ENCODE measurements at places on chromosomes 2 and 18.
A peak's percentile ranks its signal among the peaks of the same experiment; 100 is the strongest.

DNA sequence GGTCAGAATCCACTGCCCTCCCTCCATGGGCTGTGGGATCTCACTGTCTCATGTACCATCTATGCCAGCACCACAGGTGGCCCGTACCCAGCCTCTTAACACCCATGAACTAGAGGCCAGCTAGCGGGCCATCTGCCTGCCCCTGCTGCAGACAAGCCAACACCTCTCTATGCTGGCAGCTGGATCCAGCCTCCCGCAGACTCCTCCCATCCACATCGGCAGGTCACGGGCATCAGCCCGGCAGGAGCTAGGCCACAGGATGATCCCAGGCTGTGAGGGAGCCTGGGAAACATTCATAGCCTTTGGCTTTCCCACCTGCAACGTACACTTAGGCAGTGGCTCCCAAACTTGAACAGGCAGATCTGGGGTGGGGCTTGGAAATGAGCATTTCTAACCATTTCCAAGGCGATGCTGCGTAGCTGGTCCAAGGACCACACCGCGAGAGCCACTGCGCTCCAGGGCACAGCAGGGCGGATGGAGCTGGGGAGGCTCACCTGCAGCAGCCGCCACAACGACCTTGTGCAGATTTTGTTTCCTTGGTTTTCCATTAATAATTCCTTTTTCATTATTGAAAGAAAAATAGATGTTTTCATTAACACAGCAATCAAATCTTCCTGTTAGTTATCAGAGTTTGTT lies 114.7 kb downstream of the KCNF1 start:
- no peak for DNase-seq

- no peak for DNase-seq
Measured at GRCh38 chr2:42116195-42117181, 52.7 kb upstream of the EML4 start.

- DNase-seq, result peak; percentile 14
Measured at GRCh38 chr2:96773922-96774321, 13.2 kb downstream of the CNNM4 start.

- no peak for DNase-seq
Measured at GRCh38 chr2:49153252-49153651, 1.1 kb downstream of the FSHR start.

DNA sequence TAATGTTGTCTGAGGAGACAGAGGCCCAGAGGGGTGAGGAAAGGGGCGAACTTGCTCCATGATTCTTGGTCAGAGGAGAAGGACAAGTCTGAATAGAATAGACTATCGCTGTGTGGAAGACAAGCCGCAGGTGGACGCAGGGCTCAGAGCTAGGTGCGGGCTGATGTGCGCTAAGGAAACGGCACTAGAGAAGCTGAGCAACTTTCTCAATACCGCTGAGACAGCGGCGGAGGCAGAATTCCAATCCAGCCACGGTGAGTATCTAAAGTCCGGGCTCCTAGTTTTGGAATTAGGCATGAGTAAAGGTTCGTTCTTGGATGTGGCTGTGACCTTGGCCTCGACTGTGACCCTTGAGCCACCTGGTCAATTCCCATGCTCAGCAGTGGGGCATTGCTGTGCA lies 47.8 kb downstream of the CAPN13 start:
- DNase-seq, result no peak

- DNase-seq, result no peak
Measured at GRCh38 chr18:48622911-48623431, 84.1 kb downstream of the CTIF start.

- no peak for DNase-seq
Measured at GRCh38 chr2:108396845-108397244, 19.1 kb downstream of the SULT1C4 start.

DNA sequence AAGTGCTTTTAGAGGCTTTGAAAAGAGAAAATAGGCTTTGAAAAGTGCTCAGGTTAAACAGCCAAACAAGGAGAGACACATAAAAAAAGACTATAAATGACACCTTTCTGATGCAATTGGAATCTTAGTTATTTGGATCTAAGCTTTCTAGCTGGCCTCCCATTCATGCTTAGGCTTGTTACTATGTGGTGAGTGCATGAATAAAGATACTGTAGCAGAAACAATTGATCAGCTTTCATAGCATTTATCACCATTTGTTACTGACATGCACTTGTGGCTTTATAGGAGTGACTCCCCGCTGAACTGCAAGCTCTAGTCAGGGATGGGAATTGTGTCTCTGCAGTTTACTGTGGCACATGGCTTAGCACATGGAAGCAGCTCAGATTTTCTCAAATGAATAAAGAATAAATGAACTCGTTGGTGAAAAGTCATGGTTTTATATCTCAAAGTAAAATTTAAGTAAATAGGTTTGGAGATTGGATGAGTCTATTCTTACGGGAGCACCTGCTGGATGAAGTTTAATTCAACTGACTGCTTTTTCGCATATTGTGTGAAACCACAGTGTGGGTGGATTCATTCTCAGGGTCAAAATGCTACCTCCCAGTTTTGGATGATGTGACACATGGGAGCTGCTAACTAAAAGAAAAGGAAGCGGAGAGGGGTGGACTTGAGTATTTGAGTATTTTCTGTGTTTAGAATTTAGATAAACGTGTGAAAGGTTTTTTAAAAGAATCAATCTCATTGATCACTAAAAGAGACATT lies 91.1 kb upstream of the NOL4 start:
- no peak for DNase-seq

- no peak for DNase-seq
Measured at GRCh38 chr2:138699421-138699820, 80.8 kb downstream of the NXPH2 start.

- DNase-seq, result no peak
Measured at GRCh38 chr2:30565851-30566358, 118.9 kb downstream of the LCLAT1 start.

- DNase-seq, result no peak
Measured at GRCh38 chr2:104321116-104321795, 532.7 kb upstream of the POU3F3 start.

DNA sequence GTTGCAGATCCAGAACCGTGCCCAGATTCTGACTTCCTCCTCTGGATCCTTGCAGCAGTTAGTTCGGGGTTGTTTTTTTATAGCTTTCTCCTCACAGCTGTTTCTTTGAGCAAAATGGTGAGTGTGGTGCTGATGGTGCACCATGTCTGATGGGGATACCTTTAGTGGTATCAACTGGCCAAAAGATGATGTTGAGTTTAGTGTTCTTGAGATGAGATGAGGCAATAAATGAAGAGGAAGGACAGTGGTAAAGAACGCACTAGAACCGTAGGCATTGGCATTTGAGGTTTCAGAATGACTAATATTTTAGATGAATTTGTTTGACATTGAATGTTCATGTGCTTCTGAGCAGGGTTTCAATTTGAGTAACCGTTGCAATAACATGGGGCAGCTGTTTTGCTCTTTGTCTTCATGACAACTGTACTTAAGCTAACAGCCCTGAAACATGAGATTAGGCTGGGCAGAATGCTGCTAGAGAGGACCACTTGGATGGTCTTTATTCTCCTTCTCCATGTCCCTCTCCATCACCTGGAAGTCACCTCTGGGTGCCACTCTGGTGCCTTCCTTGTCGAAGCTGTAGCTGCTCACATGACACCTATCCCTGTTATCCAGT lies 3.9 kb downstream of the CTLA4 start:
- DNase-seq, result no peak

- DNase-seq, result no peak
Measured at GRCh38 chr2:126244937-126245336, 411.0 kb upstream of the GYPC start.

GRCh38 chr18:64201781-64202180 lies 52.9 kb upstream of the LINC00305 start:
- no peak for DNase-seq

GRCh38 chr2:120703330-120703994 lies 32.2 kb upstream of the GLI2 start:
- no peak for DNase-seq

- no peak for DNase-seq
Measured at GRCh38 chr2:135219226-135219625, 167.1 kb downstream of the RAB3GAP1 start.

DNA sequence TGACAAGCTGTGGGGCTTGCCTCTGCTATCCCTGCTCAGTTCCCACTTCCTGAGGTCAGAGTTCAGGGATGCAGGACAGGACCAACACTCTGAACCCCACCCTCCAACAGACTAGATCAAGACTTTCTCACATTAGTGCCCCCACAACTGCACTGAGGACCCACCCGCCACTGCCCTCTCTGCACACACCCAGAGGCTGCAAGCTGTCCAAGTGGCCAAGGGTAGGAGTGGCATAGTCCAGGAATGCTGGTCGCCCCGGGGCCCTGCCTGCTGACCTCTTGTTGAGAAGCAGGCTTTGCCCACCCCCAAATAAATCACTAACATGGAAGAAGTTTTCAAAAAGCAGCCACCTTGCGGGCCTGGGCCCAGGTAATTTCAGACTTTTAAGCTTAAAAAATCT lies 5.5 kb upstream of the KIF1A start:
- DNase-seq, result no peak

DNA sequence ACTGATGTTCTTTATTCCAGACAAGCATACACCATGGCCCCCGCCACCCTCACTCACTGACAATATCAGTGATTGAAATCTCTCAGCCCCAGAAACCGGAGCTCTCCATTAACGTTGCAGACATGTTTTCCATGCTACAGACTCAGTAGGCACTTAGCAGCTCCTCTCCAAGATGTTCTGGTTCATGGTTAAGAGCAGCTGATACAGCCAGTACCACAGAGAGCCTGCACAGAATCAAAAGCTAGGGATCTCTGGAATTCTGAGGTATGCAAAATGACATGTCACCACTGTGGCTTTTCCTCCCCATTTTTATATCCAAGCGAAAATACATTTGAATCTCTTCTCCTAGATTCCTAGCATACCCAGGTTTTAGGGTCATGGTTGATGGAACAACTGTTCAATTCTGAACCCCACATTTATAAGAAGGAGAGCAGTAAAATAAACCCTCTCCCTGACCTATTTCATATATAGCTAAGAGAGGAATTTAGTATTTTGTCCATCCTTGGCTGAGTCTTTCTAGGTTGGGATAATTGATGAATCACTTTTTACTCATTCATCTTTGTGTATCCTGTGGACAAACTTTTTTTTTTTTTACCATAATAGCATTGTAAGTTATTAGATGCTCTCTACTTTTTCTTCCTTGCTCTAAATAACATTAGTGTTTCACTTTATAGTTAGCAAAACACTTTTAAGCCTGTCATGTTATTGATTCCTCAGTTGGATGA lies 488.4 kb upstream of the PIK3C3 start:
- no peak for DNase-seq

- DNase-seq, result no peak
Measured at GRCh38 chr2:200515155-200515554, 5.3 kb upstream of the KCTD18 start.

DNA sequence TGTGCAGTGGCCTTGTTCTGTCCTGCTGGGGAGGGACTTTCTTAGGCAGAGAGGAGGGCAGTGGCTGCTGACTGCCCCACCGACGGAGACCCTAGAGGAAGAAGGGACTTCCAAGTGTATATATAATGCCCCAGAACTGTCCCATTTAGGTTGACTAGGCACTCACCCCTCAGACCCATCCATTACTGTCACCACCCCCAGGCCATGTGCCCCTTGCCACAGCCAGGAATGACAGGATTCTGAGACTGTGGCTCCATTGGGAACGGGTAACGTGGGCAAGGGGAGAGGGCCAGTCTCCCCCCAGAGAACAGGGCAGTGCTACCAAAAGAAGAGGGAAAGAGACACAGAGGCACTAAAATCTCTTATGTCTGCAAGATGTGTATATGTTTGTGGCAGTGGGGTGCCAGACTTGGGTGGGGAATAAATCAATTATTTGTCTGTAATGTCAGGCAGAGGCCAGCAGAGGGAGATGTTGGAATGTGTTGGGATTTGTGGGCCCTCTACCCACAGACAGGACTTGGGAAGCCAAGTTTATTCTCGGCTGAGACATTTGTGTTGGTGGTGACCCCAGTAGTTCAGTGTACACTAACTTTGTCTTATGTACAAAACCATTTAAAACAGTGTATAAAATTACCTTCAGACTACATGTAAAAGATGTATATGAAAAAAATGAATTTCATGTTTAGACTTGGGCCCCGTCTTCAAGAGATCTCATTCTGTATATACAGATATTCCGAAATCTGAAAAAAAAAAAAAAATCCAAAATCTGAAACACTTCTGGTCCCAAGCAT lies 24.0 kb upstream of the TMEM37 start:
- no peak for DNase-seq

DNA sequence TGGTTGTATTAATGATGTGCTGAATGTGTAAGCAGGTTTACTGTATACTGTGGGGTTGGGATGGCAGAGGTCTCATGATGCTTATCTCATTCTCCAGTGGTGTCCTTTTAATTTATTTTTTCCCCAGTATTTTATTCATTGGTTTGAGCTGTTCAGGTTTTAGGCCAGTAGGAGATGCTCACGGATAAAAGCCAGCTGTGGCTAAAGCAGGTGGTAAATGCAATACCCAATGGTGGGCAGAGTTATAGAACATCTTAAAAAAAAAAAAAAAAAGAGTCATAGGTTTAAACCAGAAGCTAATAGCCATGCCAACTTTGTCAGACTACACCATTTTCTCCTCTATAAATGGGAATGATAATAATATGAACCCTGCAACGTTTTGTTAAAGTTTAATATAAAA lies 57.8 kb upstream of the NEUROD1 start:
- no peak for DNase-seq
